Osteocyte (in vitro differentiated cells): ENCODE measurements at places on chromosomes 16 and 17.

- H3K36me3 ChIP-seq, result peaks cover 16% of the 10 kb centered on the region
- no peaks in the 10 kb centered on the region for H3K4me1 ChIP-seq
- no peak for DNase-seq
- no peaks in the 10 kb centered on the region for H3K27me3 ChIP-seq
- H3K4me3 ChIP-seq, result no peak overlapping the region
These were observed 1.7 kb upstream of the ALOX12 start for GRCh38 chr17:6994118-6994598.

GRCh38 chr16:19114359-19115147 is 789 bp downstream of the ITPRIPL2 start:
- H3K27ac ChIP-seq, result peak overlapping the region; percentile 82
- H3K36me3 ChIP-seq, result peaks cover 4% of the 10 kb centered on the region
- H3K27me3 ChIP-seq, result no peaks in the 10 kb centered on the region

DNA sequence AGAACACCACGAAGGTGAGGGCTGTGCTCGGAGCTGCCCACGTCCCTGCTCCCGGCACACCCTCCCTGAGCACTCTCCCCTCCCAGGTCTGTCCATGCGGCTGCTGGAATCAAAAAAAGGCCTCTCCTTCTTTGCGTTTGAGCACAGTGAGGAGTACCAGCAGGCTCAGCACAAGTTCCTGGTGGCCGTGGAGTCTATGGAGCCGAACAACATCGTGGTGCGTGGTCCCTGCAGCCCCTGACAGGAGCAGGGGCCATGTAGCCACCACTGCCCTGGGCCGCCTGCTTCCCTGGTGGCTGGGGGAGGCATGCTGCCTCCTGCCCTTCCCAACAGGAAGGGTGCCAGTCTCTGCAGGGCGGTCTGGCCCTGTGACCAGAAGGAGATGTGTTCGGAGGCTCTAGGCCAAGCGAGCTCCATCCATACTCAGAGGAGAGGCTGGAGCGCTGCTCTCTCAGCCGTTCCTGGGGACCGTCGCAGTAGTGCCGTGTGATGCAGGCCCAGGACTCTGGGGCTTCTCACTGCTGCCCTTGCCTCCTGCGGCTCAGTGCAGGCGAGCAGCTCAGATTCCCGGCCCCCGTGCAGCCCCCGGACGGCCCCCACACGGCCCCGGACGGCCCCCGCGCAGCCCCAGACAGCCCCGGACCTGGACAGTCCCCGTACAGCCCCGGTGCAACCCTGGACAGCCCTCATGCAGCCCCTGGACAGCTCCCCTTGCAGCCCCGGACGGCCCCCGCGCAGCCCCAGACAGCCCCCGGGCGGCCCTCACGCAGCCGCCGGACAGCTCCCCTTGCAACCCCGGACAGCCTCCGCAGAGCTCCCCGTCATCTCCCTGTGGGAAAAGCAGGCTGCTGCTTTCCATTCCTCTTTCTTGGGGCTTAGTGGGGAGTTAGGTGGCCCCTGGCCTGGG is 20.5 kb downstream of the TCF25 start:
- no peak for DNase-seq
- peaks cover 32% of the 10 kb centered on the region for H3K36me3 ChIP-seq
- no peak overlapping the region for H3K4me3 ChIP-seq
- H3K27me3 ChIP-seq, result no peaks in the 10 kb centered on the region
- no peak overlapping the region for H3K27ac ChIP-seq

- no peaks in the 10 kb centered on the region for H3K36me3 ChIP-seq
- no peaks in the 10 kb centered on the region for H3K27me3 ChIP-seq
- DNase-seq, result no peak
- H3K4me3 ChIP-seq, result no peak overlapping the region
- H3K4me1 ChIP-seq, result peaks cover 34% of the 10 kb centered on the region
- H3K27ac ChIP-seq, result peak overlapping the region; percentile 76
These were observed 4.8 kb downstream of the PRR11 start for GRCh38 chr17:59160157-59161025.

DNA sequence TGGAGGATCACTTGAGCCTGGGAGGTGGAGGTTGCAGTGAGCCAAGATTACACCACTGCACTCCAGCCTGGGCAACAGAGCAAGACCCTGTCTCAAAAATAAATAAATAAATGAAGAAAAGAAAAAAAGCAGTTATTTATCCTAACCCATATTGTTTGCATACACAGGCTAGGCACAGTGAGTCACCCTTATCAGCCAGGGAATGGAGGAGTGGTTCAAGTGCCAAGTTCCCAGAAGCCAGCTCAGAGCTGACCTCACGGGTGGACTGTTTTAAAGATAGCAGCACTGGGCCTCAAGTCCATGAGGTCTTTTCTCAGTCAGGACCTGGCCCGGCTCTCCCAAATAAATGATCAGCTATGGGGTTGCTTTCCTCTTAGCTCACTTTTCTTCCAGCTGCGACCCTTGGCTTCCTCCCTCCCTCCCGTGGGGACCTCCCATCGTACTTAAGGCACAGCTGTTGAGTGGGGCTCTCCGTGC is 22.6 kb upstream of the MGAT5B start:
- no peak overlapping the region for H3K4me3 ChIP-seq
- no peak overlapping the region for H3K27ac ChIP-seq
- H3K4me1 ChIP-seq, result peaks cover 3% of the 10 kb centered on the region
- no peaks in the 10 kb centered on the region for H3K36me3 ChIP-seq
- no peak for DNase-seq
- H3K27me3 ChIP-seq, result peaks cover 53% of the 10 kb centered on the region

DNA sequence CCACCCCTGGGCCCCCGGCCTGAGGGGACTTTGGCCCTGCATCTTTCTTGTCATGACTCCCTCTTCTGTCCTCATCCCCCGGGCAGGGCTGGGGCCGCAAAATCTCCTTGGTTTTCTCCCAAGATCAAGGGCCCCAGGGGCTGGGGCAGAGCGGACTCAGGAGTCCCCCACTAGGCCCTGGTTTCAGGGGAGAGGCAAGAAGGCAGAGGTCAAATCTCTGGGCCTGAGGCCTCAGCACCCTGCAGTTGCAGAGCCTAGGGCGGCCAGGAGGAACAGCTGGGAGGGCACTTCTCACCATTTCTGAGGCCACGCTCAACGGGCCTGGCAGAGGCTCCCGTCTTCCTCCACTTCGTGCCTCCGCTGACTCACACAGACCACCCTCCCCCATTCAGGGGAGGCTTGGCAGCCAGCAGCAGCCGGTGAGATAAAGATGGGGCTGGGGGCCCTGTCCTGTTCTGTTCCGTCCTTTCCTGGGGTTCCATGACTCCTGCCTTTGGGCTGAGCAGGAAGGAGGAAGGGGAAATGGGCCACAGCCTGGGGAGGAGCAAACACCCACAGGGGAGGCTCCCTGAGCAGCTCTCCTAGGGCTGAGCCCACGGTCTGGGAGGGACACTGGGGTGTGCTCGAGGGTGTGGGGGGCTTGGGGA is 12.4 kb downstream of the ZSCAN10 start:
- peaks cover 11% of the 10 kb centered on the region for H3K4me1 ChIP-seq
- no peaks in the 10 kb centered on the region for H3K36me3 ChIP-seq
- no peak overlapping the region for H3K27ac ChIP-seq
- no peak for DNase-seq
- no peak overlapping the region for H3K4me3 ChIP-seq

GRCh38 chr16:72427051-72427782 is 255.3 kb upstream of the PMFBP1 start:
- no peak for DNase-seq
- no peaks in the 10 kb centered on the region for H3K27me3 ChIP-seq
- H3K36me3 ChIP-seq, result peaks cover 24% of the 10 kb centered on the region
- no peaks in the 10 kb centered on the region for H3K4me1 ChIP-seq
- H3K27ac ChIP-seq, result no peak overlapping the region

- peaks cover 5% of the 10 kb centered on the region for H3K36me3 ChIP-seq
- peaks cover 28% of the 10 kb centered on the region for H3K4me1 ChIP-seq
- no peaks in the 10 kb centered on the region for H3K27me3 ChIP-seq
- DNase-seq, result no peak
- H3K4me3 ChIP-seq, result peak overlapping the region; percentile 88
These were observed 1.1 kb upstream of the AKTIP start for GRCh38 chr16:53503991-53504663.

DNA sequence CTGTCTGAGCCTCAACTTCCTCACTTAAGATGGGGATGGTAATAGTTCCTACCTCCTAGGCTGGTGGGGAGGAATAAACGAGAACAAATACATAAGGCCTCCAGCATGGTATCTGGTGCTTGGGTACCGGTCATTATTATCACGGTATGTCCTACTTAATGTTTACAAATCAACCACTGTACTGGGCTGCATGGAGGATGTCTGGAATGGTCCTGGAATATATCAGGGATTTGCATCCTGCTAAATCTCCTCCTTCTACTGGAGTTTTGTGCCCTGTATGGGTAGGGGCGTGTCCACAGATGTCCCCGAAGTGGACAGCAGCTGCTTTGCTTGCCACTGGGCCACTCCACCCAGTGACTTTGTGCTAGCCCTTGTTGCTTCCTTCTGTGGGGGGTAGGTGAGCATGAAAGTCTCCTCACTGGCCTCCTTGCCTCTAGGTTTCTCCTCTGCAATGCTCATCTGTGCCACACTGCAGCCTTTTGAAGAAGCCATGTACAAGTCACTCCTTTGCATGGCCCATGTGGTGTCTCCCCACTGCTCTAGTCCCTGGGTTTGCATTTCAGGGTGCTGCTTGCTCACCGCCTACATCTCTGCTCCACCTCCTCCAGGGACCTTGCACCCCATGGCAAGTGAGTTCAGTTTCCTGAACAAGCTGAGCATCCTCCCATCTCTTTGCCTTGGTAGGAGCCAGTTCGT is 2.2 kb upstream of the CMIP start:
- no peaks in the 10 kb centered on the region for H3K36me3 ChIP-seq
- peaks cover 21% of the 10 kb centered on the region for H3K4me1 ChIP-seq
- H3K27me3 ChIP-seq, result no peaks in the 10 kb centered on the region
- no peak overlapping the region for H3K4me3 ChIP-seq

DNA sequence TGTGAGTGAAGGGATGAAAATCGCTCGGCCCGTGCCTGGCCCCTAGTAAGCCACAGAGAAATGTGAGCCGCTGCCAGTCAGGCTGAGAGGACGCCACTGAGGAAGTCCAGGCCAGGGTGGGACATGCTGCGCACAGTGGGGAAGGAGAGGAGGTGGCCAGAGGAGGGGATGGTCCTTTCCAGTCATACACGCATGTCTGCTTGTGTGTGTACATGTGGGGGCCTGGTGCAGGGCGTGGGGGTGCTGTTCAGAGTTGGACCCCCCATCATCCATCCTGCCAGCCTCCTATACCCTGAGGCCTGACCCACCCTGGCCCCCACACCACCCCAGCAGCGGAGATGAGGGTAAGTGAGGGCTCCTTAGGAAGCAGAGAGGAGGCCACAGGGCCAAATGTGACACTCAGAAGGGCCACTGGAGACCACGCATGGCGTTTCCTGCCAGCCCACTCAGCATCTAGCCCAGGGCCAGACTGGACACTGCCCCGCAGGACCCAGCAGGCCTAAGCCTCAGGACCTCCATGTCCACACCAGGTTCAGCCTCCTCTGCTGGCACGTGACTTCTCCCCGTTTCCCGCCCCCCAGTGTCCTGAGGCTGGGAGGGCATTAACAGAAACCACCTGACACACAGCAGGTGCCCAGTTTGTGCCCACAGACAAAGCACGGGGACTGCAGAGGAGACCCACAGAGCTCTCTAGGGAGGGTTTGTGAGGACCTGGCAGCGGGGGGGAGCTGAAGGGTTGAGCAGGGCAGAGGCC is 7.0 kb downstream of the DOC2A start:
- no peaks in the 10 kb centered on the region for H3K4me1 ChIP-seq
- no peak for DNase-seq
- peaks cover 3% of the 10 kb centered on the region for H3K36me3 ChIP-seq
- no peaks in the 10 kb centered on the region for H3K27me3 ChIP-seq

DNA sequence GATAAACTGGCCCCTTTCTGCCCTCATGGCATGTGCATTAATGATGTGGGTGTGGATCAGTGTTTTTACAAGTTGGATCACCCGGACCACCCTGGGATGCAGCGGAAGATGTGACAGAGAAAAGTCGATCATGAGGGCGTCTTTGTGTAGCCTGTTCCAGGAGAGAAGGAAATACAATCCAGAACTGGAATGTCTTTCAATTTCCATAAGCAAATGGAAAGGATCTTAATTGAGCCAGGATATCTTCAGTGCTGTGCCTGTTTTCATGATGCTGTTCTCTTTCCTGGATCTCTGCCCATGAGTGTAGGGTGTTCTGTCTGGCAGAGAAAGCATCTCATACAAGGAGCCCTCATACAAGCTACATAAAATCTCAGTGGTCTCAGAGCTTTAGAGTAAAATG is 481.4 kb downstream of the XYLT1 start:
- no peak overlapping the region for H3K27ac ChIP-seq
- no peak for DNase-seq
- H3K4me1 ChIP-seq, result no peaks in the 10 kb centered on the region

GRCh38 chr16:14106457-14106856 is 35.3 kb downstream of the MRTFB start:
- no peak overlapping the region for H3K4me3 ChIP-seq
- peaks cover 35% of the 10 kb centered on the region for H3K4me1 ChIP-seq
- no peaks in the 10 kb centered on the region for H3K27me3 ChIP-seq
- no peaks in the 10 kb centered on the region for H3K36me3 ChIP-seq
- no peak for DNase-seq
- no peak overlapping the region for H3K27ac ChIP-seq

- no peak overlapping the region for H3K4me3 ChIP-seq
- H3K4me1 ChIP-seq, result no peaks in the 10 kb centered on the region
- H3K27me3 ChIP-seq, result peaks cover 3% of the 10 kb centered on the region
- DNase-seq, result no peak
These were observed 26.1 kb downstream of the OR1D5 start for GRCh38 chr17:3037259-3037658.

- no peak for DNase-seq
- H3K4me3 ChIP-seq, result no peak overlapping the region
- peaks cover 63% of the 10 kb centered on the region for H3K27me3 ChIP-seq
- H3K36me3 ChIP-seq, result no peaks in the 10 kb centered on the region
- H3K4me1 ChIP-seq, result no peaks in the 10 kb centered on the region
These were observed 5.7 kb upstream of the LPO start for GRCh38 chr17:58232707-58233156.

- no peak overlapping the region for H3K27ac ChIP-seq
- H3K4me3 ChIP-seq, result peak overlapping the region; percentile 7
- no peaks in the 10 kb centered on the region for H3K36me3 ChIP-seq
- DNase-seq, result no peak
These were observed 983 bp downstream of the VAT1L start for GRCh38 chr16:77789085-77790008.

DNA sequence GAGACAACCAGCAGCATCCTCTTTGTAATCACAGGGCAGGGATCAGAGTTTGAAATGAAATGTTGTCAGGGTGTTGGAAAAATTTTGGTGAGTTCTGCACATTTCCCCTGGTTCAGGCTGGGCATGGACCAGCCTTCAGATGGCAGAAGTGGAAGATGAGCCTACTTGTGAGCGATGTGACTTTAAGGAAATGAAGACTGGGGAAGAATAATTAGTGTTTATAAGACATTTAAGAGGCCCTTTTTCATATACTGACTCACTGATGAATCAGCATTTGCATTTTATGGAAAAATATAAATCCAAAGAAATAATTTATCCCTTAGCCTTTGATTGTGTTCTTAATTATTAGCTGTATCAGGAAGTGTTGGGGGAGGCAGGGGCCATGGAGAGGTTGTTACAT is 20.9 kb downstream of the GPR179 start:
- no peak overlapping the region for H3K27ac ChIP-seq
- DNase-seq, result no peak
- H3K36me3 ChIP-seq, result peaks cover 28% of the 10 kb centered on the region
- no peaks in the 10 kb centered on the region for H3K4me1 ChIP-seq
